ENCODE measurements at places on chromosomes 2 and 18.
A peak's percentile ranks its signal among the peaks of the same experiment; 100 is the strongest.

GRCh38 chr2:175168564-175168945 lies 552 bp upstream of the ATF2 start:
- no peak for DNase-seq

DNA sequence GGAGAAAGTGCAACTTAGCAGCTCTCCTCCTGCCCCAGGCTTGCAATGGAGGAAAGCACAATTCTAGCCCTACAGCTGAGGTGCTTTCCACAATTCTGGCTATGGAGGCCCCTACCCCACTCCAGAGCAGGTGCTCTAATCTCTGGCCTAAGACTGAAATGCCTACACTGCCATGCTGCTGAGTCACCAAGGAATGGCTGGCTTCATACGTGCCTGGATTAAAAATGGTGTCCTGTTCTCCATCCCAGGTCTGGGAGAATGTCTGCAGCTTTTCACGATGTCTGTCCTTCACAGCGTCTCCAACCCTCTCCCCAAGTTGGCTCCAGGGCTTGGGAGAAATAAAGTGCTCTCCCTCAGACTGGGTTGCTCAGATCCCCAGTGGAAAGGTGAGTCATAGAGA lies 48.5 kb downstream of the MBOAT2 start:
- no peak for DNase-seq

DNA sequence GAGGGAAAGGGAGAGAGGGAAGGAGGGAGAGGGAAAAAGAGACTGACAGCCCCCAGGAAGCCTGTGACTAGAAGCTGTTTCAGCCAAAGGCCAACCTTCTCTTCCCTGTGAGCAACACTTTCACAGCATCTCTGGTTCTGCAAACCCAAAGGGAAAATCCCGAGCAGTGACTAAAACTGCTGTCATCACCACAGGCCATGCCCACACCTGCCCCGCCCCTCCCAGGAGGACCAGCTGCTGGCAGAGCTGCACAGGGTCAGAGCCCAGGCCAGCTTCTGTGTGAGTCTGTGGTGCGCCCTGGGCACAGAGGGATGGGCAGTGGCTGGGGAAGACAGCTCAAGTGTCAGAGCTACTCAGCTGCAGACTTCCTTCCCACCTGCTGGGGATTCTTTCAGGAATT lies 64.9 kb upstream of the OTOS start:
- peak; percentile 24 for DNase-seq

- no peak for DNase-seq
These were observed 471.0 kb upstream of the HNMT start for GRCh38 chr2:137493261-137493660.

GRCh38 chr18:61556862-61557261 lies 223.6 kb downstream of the CDH20 start:
- DNase-seq = no peak

- no peak for DNase-seq
These were observed 25.5 kb upstream of the PXDN start for GRCh38 chr2:1769703-1770422.

Data from stimulated activated CD4-positive, alpha-beta T cell treated with anti-CD3 and anti-CD28 coated beads, Interleukin-1b, Interleukin-23, amount 100 ng/mL, for 1 hour (primary cell).